CD4-positive, alpha-beta T cell treated with Interleukin-6 for 4 hours (primary cell): ENCODE measurements at places on chromosomes 2 and 18.

GRCh38 chr18:67893916-67894315, 377.4 kb upstream of the DSEL start:
- no peak for DNase-seq

DNA sequence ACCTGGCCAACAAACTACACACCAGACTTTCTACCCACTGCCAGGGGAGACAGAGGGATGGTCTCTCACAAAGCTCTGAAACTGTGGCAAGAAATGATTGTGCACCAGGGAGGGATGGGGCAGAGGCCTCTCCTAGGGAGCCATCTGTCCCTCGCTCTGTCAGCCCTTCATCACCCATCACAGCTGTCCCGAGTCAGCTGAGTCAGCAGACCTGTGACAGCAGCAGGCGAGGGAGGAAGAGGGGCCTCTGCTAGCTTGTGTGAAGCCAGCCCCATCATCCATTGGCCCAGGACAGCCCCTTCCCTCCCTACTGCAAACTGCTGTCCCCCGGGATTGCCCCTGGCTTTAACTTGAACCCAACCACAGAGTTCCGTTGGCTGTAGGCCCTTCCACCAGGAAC, 5.0 kb downstream of the SH2D6 start:
- DNase-seq: no peak

- peak; percentile 65 for DNase-seq
These were observed at the start of gene CAPG for GRCh38 chr2:85409845-85410583. Gene CAPG, minus strand, starts transcription at chr2:85410366. Its CDS starts 8,221 bp downstream, at chr2:85402145.

DNA sequence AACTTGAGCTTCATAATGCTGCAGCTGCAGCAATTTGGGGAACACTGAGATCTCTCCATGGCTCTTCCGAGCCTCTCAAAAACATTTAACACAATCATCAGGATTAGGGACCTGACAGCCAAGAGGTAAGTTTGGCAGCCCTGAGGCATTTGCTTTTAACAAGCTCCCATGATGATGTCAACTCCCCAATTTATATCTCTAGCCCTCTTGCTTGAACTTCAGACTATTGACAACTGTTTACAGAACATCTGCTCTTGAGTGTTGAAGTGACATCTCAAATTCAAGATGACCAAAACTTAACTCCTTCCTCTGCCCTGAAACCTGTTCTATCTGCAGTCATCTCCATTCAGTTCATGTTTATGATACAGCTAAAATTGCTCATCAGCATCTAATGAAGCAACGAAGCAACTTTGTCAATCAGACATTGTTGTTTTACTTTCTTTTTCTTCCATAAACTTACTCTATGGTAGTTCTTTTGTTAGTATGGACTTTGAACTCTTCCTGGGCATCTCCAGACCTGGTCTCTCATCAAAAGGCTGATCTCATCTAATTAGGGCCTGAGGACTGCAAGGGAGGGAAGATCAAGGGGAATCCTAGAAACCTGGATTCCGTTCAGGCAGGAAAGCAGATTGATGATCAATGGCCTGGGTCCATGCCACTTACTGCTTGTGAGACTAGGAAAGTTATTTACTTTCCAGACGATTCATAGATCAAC, 48.1 kb downstream of the SEMA4F start:
- DNase-seq: no peak

- DNase-seq: no peak
These were observed 573.5 kb upstream of the CNTNAP5 start for GRCh38 chr2:123451542-123451941.

DNA sequence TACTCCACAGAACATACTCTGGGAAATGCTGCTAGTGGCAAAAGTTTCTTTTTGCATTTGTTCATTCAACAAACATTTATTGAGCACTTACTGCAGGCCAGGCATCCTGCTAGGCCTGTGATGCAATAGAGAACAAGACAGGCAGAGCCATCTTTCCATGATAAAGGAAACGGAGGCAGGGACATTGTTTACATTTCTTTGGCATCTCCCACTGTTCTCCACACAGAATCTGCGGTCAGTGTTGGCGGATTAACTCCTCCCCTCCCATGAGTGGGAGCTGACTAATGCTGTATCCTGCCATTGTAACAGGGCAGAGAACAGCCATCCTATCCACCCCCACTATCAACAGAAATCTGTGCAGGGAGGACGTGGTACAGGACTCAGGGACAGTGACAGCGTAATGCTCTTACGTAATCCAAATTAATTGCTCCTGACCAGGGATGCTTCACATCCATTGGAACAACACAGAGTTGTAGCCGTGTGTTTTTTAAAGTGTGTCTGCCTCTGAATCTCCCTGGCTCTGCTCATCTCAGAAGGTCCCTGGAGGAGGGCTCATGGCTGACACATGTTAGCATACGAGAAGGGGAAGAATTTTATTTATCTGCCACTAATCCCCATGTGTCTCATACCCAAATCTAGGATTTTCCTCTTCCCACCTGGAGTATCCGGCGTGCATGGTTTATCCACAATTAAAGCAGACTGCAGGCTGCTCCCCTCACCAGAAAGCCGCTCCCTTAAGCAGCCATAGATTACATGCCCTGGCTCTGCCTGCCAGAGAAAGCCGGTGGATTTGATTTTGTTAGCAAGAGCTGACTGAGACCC, 32.3 kb downstream of the STEAP3 start:
- DNase-seq: no peak

GRCh38 chr2:47077442-47078117, 77.5 kb downstream of the STPG4 start:
- no peak for DNase-seq

GRCh38 chr2:239263669-239264491, 136.9 kb downstream of the HDAC4 start:
- peak; percentile 18 for DNase-seq

DNA sequence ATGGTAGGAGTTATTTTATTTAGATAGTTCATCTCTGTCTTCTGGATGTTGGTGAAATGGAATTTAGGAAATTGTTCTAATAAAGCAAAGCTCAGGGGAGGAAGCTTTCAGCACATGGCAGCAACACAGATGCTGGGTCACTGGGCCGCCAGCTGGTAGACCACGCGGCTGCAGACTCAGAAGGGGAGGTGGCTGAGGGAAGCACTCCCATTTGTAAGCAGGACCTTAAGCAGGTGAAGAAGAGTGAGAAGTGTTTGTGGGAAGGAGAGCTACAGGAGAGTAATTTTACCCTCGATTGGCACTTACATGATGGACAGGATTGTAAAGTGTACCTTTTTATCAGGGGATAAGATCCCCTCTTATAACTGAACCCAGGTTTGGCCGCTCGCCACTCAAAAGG, 24.4 kb downstream of the NMS start:
- DNase-seq: no peak

GRCh38 chr2:9095690-9096089, 92.2 kb upstream of the MBOAT2 start:
- DNase-seq: no peak

GRCh38 chr18:58362027-58362575, 266.8 kb downstream of the ALPK2 start:
- DNase-seq: no peak

DNA sequence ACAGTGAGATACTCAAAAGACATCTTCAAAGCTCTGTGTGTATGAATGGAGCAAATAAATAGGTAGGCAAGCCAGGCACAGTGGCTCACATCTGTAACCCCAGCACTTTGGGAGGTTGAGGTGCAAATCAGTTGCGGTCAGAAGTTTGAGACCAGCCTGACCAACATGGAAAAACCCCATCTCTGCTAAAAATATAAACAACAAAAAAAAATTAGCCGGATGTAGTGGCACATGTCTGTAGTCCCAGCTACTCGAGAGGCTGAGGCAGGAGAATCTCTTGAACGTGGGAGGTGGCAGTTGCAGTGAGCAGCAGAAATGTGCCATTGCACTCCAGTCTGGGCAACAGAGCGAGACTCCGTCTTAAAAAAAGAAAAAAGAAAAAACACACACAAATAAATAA, 945.1 kb upstream of the PIK3C3 start:
- DNase-seq: no peak

- DNase-seq: no peak
These were observed 148.6 kb downstream of the B3GNT2 start for GRCh38 chr2:62344472-62344871.
